Stimulated activated CD8-positive, alpha-beta memory T cell treated with anti-CD3 and anti-CD28 coated beads, Interleukin-7, amount 100 ng/mL, for 48 hours (primary cell): ENCODE measurements at places on chromosomes 6 and 20.

- DNase-seq, result no peak
Measured at GRCh38 chr6:63352069-63352543, 32.3 kb upstream of the LGSN start.

DNA sequence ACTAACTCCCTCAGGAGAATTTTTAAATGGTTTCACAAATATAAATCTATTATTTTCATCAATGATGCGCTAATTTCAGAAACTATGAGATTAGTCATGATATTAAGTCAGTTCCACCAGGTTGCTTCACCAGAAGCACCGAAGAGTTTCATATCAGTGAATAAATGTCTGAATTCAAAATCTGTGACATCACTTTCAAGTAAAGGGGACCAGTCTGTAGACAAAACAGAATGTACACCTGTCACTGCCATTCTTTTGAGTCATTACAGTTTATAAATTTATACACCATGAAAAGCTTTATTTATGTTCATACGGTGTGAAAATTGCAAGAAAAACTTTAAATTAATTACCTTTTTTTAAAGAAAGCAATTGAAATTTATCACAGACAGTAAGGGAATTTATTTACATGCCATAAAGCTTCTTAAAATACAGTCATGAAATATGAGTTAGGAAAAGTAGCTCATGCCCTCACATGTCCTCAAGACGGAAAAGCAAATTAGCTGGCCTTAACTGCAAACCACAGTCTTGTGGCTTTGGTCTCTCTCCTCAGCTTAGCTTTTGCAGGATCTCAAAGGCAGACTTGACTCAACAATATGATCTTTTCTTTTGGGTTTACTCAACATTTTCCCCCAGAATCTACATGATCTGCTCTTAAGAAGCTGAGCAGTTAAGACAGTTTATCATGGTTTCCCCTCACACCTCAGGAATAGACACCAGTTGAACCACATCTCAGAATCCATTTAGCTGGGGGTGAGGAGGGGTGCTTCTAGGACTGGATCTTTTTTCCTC, 177.7 kb upstream of the MCHR2 start:
- DNase-seq, result peak; percentile 6

GRCh38 chr6:34476921-34477320, 11.0 kb downstream of the PACSIN1 start:
- DNase-seq, result no peak

GRCh38 chr20:51076786-51077685, 54.1 kb upstream of the KCNG1 start:
- no peak for DNase-seq

DNA sequence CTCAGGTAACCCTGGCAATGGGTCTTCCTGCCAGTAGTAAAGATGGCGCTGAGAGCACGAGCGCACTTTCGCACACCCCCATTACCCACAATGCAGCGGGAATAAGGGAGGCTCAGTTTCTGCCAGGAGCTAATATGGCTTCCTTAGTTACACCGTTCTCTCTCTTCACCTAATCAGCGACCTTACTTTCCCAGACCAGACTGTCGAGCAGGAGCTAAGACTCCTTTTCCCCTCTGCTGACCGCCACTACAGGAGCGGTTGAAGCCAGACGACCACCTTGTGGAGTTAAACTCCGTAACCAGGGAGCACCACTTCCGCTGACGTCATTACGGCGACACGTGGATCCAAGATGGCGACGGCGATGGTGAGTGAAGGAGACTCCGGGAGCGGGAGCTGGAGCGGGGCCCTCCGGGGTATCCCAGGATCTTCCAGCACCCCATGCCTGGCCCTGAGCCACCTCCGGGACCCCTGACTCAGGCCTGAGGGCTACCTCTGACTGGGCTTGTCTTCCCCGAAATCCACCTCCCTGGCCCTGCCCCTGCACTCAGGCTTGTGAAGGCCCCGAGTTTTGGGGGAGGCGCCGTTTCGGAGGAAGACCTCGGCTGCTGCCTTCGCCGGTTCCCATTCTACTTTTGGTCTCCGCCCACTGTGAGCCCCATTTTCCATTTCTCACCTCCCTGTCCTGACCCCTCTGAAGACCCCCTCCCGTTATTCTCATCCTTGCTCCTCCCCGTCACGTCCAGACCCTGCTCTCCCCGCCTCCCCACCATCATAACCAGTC, at the start of gene TM9SF4:
Gene TM9SF4, plus strand, starts transcription at position 323 of the 781 bp plus-strand sequence. Its CDS starts 27 bp downstream, at position 350.
- peak; percentile 82 for DNase-seq

GRCh38 chr6:41976794-41977484, 35.3 kb upstream of the CCND3 start:
- no peak for DNase-seq

GRCh38 chr6:129481706-129482105, 228.3 kb downstream of the ARHGAP18 start:
- DNase-seq, result no peak

GRCh38 chr6:137471986-137472385, 22.2 kb downstream of the OLIG3 start:
- no peak for DNase-seq

GRCh38 chr6:142781129-142781528, 163.8 kb downstream of the HIVEP2 start:
- DNase-seq, result no peak

DNA sequence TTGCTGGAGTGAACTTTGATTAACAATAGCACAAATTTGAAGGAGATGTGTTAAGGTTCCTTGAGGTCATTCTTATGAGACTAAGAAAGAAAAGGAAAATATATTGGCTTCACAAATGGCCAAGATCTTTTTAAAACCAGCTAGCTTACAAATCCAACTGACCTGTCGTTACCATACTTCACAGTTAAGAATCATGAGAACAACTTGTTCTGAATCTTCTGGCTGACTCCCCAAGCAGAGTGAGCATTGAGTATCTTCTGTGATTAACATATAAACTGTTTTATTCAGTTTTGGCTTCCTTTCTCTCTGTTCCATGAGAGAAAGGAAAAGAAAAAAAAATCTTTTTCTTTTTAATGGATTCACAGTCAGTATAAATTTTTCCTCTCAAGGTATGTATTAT, 277.1 kb downstream of the KHDC1L start:
- DNase-seq, result no peak

DNA sequence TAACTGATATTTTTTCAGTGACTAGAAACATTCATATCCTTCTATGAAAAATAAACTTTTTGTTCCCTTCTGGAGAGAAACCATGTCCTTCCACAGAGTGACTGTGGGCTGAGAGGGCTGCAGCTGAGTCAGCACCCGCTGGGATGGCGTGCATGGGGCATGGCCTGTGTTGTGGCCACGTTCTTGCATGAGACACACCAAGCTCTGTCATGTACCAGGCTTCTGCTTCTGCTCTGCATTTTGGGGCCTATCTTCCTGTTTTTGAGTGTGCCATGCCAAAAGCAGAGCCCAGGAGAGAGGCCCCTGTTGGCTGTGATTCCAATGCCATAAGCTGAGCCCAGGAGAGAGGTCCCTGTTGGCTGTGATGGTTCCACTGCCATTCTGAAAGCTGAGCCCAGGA, 10.8 kb downstream of the APMAP start:
- DNase-seq, result no peak

GRCh38 chr6:36328600-36328999, 8.1 kb downstream of the BNIP5 start:
- DNase-seq, result no peak

GRCh38 chr6:163306000-163306399, 108.5 kb upstream of the QKI start:
- DNase-seq, result no peak

GRCh38 chr6:132354517-132355167, 46.6 kb downstream of the MOXD1 start:
- DNase-seq, result peak; percentile 7
